ENCODE measurements at places on chromosomes 7 and 10.

DNA sequence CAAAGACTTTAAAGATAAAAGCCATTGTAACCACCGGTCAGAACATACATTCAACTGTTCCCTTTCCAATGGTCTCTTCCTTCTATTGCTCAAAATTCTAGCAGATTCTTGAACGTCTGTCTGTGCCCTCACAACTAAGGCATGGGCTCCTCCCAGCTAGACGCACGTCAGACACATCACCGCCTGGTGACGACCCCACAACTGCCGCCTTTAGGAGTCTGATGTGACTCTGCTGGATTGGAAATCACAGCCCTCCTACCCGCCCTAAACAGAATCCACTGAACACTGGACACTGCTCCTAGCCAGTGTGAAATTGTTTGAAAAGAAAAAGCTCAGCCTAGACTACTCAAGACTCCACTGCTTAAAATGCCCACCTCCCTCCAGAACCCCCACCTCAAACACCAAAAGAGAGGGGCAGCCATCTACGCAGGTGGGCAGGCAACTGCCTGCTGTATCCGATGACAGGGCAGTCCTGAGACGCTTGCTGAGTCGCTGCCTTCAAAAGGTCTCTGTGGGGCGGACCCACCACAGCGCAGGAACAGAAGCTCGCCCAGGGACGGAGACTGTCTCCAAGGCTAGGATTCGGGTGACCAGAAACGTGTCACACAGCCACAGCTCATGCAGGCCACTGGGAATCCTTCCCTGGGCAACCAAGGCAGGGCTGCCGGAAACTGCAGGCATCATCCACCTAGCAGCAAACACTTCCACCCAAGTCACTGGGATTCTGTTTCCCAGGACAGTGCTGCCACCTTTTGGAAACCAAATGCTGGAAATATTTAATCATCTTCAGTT, 34.7 kb downstream of the GSDME start:
- DNase-seq: no peak

- no peak for DNase-seq
Observed at GRCh38 chr7:113705439-113705838, 213.4 kb downstream of the PPP1R3A start.

GRCh38 chr10:111222961-111223360, 146.1 kb downstream of the ADRA2A start:
- no peak for DNase-seq

DNA sequence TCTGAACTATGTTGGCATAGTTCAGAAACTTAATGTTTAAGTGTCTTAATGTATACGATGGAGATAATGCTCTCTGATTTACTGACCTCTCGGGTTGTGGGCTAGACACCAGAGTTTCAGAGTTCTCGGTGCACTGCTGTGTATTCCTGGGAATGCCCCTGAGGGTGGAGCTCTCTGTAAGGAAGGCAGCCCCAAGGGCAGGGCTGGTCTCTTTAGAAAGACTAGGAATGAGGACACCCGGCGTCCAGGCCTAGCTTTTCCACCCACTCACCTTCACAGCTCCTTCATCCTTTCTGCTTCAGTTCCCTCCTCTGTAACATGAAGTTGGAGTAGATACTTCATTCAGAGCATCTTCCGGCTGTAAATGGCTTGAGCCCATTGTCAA, 536.6 kb upstream of the GALNT17 start:
- DNase-seq: no peak

GRCh38 chr7:36530456-36530855, 140.8 kb downstream of the ANLN start:
- DNase-seq: no peak

DNA sequence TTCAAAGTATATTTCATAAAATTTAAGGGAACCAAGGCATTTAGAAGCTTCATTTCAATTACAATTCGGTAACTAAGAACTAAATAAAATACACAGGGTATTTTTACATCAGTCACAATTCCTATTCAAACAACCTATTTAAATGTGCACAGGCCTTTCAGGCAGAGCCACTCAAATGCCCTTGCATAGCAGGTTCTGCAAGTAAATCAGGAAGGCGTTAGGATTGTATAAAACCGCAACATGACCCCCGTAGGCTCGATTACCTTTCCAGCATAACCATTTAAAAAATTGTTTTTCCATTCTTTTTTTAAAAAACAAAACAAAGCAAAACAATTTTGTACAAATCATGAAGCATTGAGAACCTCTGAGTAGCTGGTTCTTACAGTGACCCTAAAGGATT, 289.9 kb upstream of the SP8 start:
- DNase-seq: no peak

- no peak for DNase-seq
Observed at GRCh38 chr7:1024331-1024841, 20.0 kb upstream of the GPR146 start.

GRCh38 chr10:93436591-93437085, 45.5 kb downstream of the MYOF start:
- DNase-seq: peak; percentile 57

- peak; percentile 51 for DNase-seq
Observed at GRCh38 chr7:105806592-105807447, 69.6 kb downstream of the ATXN7L1 start.

- no peak for DNase-seq
Observed at GRCh38 chr7:39678930-39679709, 55.7 kb downstream of the RALA start.

GRCh38 chr10:48872234-48872633, 67.4 kb downstream of the LRRC18 start:
- DNase-seq: no peak

GRCh38 chr7:44175730-44176129, 13.5 kb downstream of the GCK start:
- DNase-seq: no peak

- no peak for DNase-seq
Observed at GRCh38 chr7:39674406-39674805, 51.0 kb downstream of the RALA start.

DNA sequence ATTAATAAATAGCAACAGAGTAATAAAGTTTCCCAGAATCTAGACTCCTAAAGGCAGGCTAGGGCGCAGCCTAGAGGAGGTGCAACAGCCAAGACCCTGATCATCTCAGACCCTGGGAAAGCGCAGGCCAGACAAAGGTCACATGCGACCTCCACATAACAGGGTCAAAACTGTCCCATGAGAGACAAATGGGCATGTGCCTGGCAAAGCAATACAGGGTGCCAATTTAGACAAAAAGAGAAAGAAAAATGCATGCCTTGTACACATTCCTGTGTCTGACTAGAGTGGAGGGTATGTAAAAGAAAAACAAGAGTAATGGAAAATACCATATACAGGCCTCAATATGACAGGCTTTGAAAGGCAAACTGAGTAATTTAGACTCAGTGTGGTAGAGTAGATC, 22.2 kb downstream of the MPP7 start:
- no peak for DNase-seq

GRCh38 chr7:128836729-128837348, 6.6 kb downstream of the FLNC start:
- DNase-seq: no peak

GRCh38 chr7:44639671-44640321, 33.4 kb downstream of the OGDH start:
- DNase-seq: peak; percentile 91

GRCh38 chr7:45126920-45127319, 15.4 kb upstream of the TBRG4 start:
- DNase-seq: no peak

DNA sequence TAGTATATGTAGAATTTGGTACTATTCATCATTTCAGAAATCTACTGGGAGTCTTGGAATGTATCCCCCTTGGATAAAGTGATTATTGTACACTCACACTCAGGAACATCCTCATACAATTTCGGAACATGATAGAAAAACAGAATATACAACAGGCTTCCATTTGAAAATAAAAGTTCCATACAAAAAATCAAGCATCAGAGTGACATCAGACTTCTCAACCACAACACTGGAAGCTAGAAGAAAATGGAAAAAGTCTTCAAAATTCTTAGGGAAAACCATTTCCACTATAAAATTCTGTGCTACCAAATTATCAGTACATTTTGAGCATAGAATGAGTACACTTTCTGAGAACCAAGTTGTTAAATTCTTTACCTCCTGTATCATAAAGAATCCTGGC, 8.8 kb downstream of the LYZL1 start:
- no peak for DNase-seq

- no peak for DNase-seq
Observed at GRCh38 chr7:64945503-64946175, 42.6 kb downstream of the ZNF273 start.

GRCh38 chr10:3412071-3412582, 239.5 kb upstream of the PITRM1 start:
- no peak for DNase-seq

GRCh38 chr7:34160261-34160752, 255.0 kb downstream of the BMPER start:
- DNase-seq: no peak

DNA sequence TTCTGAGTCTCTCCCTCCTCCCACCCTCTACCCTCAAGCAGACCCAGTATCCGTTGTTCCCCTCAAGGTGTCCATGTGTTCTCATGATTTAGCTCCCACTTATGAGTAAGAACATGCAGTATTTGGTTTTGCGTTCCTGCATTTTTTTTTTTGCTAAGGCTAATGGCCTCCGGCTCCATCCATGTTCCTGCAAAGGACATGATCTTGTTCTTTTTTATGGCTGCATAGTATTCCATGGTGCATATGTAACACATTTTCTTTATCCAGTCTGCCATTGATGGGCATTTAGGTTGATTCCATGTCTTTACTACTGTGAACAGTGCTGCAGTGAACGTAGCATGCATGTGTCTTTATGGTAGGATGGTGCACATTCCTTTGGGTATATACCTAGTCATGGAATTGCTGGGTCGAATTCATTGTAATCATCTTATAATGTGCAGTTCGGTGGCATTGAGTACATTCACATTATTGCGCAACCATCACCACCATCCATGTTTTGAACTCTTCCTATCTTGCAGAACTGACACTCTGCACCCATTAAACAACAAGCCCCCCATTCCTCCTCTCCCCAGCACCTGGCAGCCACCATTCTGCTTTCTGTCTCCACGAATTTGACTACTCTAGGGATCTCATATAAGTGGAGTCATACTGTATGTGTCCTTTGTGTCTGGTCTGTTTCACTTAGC, 125.5 kb downstream of the CAMK1D start:
- no peak for DNase-seq

GRCh38 chr7:121433775-121434174, 37.7 kb upstream of the FAM3C start:
- no peak for DNase-seq

- no peak for DNase-seq
Observed at GRCh38 chr7:137670222-137671064, 176.3 kb downstream of the DGKI start.

- no peak for DNase-seq
Observed at GRCh38 chr10:53904506-53905241, 896.4 kb downstream of the PCDH15 start.

DNA sequence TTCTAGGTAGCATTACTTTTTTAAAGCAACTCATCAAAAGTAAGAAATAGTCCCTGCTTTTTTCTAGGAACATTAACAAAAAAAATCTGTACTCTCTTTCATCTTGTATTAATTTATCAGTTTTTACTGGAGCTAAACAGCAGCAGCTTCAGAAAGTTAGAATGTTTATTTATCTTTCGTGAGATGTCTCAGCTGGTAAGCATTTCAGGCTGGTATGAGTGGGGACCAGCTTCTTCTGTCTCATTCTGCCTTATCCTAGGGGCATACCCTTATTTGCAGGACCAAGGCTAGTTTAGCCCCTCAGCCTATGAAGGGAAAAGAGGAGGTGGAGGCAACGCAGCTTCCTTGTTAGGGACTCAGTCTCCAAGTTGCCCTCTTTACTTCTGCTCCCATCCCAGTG, 35.1 kb downstream of the LANCL2 start:
- DNase-seq: no peak

DNA sequence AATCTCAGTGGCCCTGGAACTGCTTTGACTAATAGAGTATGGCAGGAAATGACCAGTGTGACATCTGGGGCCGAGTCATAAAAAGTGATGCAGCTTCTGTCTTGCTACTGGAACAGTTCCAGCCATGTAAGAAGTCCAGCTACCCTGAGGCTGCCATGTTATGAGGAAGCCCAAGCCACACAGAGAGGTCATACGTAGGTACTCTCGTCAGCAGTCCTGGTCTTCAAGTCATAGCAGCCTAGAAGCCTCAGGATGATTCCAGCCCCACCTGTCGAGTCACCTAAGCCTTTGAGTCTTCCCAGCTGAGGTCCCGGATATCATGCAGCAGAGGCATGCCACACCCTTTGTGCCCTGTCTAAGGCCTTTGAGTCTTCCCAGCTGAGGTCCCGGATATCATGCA, 92.1 kb downstream of the PPP1R3C start:
- no peak for DNase-seq

DNA sequence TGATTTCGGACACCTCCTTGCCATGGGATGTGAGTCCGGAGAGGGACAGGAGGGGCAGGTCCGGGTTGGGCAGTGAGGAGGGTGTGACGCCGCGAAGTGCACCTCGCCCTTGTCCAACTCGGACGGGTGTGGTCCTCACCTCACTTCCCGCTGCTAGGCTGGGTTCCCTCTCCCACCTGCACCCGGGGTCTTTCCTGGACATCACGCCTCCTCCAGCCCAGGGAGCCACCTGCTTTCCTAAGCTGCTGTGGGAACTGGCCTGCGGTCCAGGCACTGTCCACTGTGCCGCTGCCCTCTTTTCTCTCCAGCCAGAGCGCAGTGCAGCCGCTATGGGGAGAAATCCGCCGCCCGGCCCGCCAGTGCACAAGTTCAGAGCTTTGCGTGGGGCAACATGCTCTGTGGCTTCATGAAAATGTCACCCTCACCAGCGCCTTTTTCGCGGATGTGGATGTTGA, 45.0 kb upstream of the ZNF716 start:
- DNase-seq: no peak

DNA sequence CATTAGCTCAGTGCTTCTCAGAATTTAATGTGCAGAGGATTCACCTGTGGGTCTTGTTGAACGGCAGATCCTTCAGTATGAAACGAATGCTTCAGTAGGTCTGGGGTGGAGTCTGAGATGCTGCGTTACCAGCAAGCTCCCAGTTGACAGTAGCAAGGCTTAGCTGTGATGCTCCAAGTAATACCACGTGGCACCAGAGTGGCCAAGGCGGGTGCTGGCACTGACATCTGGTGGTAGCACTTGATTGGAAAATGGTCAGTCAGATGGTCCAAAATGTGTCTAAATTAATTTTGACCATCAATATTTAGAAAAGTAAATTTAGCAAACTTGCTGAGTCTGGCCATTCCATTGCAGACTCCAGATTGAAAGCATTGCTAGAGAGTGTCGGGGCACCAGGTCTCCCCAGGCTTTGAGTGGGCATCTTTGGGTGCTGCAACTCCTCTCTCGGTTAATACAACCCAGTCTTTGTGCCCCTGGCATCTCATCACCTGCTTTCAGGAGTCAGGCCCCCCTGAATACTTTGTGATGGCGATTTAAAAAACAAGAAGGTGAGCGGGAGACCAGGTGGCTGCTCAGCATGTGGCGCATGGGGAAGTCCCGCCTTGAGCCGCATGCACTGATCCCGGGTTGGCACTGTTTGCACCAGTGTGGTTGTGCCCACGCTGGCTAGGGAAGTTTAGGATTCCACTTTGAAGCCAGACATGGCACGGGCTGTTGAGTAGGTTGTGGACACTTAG, 130.1 kb downstream of the NT5C2 start:
- no peak for DNase-seq

- DNase-seq: no peak
Observed at GRCh38 chr10:108167766-108168165, 1003.3 kb upstream of the SORCS1 start.

- no peak for DNase-seq
Observed at GRCh38 chr10:130715686-130716670, 579.8 kb downstream of the GLRX3 start.
